ENCODE measurements at places on chromosomes 13 and 19. TPM values are rescaled to one million over a fixed set of nuclear protein-coding genes. Genes with fewer than 3 reads are reported as not detected.

The PAF1 gene
- 37.1 TPM for total RNA-seq

The RDH8 gene
- total RNA-seq: not detected

The DMKN gene
- 150 TPM for total RNA-seq

The VPS36 gene
- total RNA-seq: 48.9 TPM

The CYP2F1 gene
- total RNA-seq: not detected

The ZNF606 gene
- total RNA-seq: 23.0 TPM

The LILRB3 gene
- 10.0 TPM for total RNA-seq

The PNMA8C gene
- 0.09 TPM for total RNA-seq

The POSTN gene
- total RNA-seq: 13.1 TPM

The CEBPA gene
- total RNA-seq: 7.1 TPM

The PIK3R2 gene
- 29.6 TPM for total RNA-seq

GRCh38 chr13:31000889-31001288, 68.4 kb downstream of the TEX26 start:
- DNase-seq: no peak

DNA sequence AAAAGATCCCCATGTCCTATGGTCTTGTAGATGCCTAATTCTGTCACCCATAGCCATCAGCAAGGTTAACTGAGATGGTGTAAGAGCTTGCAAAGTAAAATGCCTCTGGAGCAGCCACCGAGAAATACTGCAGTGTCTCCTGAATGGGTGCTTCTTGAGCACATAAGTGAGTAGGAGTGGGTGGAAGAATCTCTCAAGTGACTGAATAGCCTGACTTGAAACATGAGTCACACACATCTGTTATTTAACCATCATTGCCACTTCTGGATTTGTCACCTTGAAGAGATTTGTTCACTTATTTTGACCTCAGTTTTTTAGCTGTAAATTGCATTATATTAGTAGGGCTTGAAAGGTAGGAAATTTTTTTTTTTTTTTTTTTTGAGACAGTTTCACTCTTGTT, 2.3 kb downstream of the ZNF714 start:
- DNase-seq: peak; percentile 4

- DNase-seq: no peak
These were observed 1769.0 kb upstream of the PCDH20 start for GRCh38 chr13:63184693-63185092.

- no peak for DNase-seq
These were observed 303.9 kb downstream of the FGF9 start for GRCh38 chr13:21974741-21975140.

DNA sequence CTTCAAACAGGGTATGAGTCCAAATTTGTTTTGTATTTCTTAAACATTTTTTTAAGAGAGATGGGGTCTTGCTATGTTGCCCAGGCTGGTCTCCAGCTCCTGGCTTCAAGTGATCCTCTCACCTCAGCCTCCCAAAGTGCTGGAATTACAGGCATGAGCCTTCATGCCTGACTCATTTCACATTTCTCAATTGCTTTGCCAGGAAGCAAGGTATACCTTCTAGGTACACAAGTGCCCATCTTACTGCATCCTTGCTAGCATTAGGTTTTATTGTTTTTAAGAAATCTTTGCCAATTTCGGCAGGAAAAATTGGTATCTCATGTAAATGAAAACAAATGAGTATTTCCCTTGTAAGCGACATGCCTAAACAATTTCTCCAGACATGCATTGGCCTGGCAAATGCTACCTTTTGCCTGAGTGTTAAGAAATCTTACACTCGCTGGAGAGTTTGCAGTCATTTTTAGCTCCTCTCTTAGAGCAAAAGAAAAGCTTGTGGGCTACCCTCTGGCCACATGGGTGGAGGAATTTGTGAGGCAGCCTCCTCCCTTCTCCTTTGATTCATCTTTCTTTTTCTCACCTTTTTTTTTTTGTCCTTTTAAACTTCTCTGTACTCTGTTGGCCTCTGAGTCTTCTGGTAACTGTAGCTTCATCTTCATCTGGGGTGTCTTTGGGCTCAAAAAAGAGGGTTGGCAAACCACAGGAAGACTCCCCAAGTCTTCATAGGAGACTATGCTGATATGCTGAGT, 33.0 kb downstream of the ACTL9 start:
- no peak for DNase-seq

DNA sequence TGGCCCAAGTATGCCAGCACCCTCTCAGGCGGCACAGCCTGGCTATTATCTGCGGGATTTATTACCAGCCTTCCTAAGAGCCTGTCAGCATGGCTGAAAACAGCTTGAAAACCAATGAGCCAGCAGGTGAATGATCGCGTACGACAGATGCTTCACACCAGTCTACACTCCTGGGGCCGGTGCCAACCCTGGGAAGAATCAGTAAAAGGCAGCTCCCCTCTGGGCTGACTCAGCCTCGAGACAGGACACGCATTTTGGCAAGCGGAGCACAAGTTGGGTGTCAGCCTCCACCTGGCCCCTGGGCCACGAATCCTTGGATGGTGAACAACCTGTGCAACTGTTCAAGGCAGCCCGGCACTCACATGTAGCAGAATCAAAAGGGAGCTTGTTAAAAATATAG, 15.6 kb downstream of the EMP3 start:
- DNase-seq: no peak

- peak; percentile 78 for DNase-seq
These were observed 10.6 kb downstream of the REXO1 start for GRCh38 chr19:1837625-1838105.

DNA sequence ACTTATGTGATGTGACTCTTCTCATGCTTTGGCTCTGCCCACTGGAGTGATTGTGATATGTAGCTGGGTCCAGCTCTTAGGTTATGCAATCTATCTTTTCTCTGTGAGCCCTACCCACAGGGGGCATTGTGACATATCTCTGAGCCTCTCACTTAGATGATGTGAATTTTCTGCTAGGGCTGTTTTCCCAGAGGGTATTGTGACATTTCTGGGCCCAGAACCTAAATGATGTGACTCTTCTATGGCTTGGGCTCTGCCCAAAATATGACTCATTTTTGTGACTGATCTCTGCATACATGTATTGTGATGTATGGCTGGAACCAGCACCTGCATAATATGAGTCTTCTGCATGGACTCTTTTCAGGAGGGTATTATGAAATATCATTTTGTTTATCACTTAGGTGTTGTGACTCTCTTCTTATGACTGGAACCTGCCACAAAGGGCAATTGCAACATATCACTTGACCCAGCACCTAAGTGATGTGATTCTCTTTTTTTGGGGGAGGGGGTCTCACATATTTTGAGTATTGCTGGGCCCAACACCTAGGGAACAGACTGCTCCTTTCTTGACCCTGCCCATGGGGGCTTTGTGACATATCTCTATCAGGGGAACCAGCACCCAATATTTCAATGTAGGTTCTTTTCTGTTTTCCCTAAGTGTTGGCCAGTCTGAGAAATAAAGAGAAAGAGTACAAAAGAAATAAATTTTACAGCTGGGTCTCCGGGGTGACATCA, 12.1 kb upstream of the ZNF254 start:
- no peak for DNase-seq

DNA sequence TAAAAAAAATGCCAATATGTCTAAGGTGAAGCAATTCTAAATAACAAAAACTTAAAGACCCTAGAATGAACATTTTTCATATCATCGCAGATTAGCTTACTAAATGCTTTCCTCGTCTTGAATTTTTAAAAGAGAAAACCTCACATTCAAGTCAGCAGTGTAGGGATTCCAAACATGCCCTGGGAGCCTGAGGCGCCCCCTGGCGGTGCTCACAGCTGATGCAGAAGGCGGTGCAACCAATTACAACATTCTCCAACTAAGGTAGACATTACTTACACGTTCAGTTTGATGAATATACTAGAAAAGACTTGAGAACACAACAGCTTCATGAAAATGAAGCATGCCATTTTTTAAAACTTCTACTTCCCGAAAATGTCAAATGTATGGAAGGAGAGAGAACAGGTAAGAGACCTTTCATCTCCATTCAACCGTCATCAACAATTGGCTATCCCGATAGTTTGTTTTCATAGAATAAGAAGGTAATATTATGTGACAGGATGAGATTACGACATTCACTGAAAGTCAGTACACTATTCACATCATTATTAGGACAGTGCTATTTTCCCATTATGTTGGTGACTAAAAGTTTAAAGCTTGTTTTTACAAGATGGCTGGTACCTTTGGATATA, 304.4 kb downstream of the DCLK1 start:
- no peak for DNase-seq

DNA sequence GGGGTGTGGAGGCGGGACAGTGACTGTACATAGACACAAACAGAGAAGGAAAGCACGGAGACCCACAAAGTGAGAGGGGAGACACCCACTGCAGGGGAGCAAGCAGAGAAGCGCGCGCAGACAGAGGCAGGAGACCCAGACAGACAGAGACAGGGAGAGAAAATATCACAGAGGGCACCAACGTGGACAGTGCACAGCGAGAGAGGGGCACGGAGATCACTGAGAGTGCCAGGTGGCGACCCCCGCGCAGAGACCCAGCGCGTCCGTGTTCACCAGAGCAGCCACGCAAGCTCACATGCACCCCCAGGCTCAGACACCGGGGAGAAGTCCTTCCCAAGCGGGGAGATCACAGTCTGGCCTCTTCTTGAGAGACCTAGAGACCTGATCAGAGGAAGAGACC, 1.4 kb upstream of the CACNG7 start:
- DNase-seq: no peak

DNA sequence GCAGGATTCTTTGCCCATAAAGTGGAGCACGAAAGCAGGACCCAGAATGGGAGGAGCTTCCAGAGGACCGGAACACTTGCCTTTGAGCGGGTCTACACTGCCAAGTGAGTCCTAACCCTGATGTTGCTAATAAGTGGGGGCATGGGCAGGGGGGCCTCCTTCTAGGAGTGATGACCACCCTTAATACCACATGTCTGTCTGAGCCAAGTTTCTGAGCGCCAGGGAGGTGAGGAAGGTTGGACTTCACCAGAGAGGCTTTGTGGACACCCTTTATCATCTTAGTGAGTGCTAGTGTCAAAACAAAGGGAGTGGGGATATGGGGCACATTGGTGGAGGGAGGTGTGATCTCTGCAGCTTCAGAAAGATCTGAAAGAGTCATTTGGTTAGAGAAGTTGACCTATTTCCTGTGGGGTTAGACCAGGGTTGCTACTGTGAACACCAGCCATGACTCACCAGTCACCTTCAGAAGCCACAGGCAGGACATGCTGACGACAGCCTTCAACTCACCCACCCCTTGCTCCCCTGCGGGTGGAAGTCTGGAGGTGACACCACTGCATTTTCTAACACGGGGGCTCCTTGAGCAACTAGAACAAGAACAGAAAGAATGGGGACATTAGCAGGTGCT, 8.8 kb downstream of the ALOX5AP start:
- DNase-seq: no peak

- no peak for DNase-seq
These were observed 8.2 kb downstream of the SLC25A30 start for GRCh38 chr13:45410001-45410400.

DNA sequence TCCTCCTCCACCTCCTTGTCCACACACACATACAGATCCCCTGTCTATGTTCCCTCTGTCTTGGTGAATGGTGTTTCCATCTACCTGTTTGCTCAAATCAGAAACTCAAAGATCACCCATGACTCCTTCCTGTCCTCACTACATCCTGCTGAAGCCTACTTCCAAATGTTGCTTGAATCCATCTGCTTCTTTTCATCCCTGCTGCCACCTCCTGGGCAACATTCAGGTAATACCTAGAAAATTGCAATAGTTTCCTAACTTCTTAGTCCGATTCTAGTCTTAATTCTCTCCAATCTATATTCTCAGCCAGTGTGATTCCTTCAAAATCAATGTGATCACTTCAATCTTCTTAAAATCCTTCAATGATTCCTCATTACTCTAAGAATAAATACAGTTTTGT, 155.5 kb upstream of the STARD13 start:
- DNase-seq: peak; percentile 39

GRCh38 chr19:6495947-6496346, 6.2 kb downstream of the TUBB4A start:
- no peak for DNase-seq

GRCh38 chr13:22235285-22235949, 564.5 kb downstream of the FGF9 start:
- peak; percentile 43 for DNase-seq

- peak; percentile 92 for DNase-seq
These were observed 4.9 kb downstream of the HRC start for GRCh38 chr19:49150106-49150943.

DNA sequence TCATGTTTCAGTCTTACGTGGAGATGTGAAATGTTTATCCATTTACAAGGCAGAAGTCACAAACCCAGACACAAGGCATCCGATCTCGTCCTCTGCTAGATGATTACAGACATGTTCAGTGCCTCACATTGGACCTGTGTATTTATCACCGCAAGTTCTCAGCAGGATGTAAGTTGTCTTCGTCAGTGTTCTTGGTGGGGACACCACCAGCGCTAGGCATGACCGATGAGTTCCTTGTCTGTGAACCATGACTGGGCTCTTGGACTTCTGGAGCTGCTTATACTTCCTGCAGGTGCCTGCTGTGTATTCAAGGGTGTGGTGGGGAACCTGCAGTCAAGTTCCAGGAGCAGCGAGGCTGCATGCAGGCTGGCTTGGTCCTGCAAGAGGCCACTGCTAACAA, 105.4 kb downstream of the URI1 start:
- no peak for DNase-seq

DNA sequence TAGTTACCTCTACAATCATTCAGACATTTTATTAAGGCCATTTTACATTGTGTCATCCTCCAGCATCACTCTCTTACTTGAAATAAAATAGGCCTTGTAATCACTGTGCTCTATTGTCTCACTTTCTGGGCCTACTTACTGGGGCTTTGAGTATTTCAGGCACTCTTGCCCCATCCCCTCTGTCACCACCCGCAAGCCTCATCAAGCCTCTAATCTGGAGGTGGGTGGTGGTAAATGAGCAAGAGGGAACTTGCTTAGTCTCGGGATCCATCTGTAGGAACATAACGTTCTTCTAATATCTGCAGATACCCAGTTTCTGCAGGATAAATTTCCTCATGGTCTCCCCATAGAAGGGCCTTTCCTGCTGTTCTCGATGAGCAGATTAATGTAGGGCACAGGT, 19.4 kb upstream of the GPR18 start:
- DNase-seq: no peak

GRCh38 chr13:107852072-107852471, 363.3 kb downstream of the LIG4 start:
- DNase-seq: no peak

GRCh38 chr13:51444922-51445321, 7.9 kb downstream of the INTS6 start:
- no peak for DNase-seq

Data from kidney (tissue), 22 donors.